Pons (tissue), 1 donor: ENCODE measurements at places on chromosomes 2 and 18.

DNA sequence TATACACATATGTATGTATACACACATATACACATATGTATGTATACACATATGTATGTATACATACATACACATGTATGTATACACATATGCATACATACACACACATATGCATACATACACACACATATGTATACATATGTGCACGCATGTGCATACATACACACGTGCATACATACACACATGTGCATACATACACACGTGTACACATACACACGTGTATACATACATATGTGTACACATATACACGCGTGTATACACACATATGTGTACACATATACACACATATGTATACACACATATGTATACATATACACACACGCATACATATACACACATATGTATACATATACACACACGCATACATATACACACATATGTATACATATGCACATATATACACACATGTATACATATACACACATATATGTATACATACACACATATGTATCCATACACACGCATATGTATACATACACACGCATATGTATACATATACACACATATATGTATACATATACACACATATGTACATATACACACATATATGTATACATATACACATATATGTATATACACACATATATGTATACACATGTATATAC lies 21.5 kb downstream of the NABP1 start:
- no peak for DNase-seq

DNA sequence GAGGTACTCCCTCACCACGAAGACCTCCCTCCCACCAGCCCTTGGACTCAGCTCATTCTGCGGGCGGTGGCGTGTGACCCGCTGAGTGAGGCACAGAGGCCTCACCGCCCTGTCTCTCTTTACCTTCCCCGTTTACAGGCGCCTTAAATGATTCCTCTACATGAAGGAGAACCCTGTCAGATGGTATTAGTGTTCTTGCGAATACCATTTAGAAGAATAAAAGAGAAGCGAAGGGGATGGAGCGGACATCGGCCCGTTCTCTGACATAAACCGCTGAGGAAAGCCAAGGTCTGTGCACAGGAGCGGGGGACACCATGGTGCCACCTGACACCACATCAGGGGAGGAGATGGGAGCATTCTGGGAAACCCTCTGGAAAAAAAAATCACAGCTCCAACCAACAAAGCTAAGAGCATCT lies 179.8 kb downstream of the HDAC4 start:
- no peak for DNase-seq

DNA sequence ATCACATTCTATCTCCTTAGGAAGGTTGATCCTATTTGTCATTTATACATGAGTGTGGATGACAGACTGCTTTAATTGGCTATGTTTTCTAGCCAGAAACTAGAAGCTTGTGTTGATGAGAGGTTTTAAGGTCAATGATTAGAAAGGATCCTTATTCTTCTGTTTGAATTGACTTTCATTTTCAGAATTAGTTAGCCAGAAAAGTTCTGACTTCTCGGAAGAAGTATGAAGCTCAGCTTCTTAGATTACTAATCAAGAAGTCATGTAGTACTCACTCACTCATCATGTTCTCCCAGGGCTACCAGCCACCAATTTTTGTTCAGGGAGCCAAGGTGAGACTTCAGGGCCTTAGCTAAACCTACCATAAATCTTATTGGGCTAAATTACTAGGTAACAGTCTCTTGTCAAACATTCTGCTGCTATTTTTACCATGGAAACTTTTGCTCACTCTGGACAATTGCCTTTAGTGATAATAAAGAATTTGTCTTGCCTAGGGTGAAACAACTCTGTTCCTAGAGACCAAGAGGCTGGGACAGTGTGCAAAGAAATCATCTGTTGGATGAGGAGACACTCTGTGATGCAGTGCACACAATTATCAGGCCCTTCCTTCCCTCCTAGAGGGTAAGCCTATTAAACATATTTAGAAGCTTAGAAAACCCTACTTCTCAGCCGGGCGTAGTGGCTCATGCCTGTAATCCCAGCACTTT lies 111.6 kb upstream of the DNMT3A start:
- DNase-seq = no peak

DNA sequence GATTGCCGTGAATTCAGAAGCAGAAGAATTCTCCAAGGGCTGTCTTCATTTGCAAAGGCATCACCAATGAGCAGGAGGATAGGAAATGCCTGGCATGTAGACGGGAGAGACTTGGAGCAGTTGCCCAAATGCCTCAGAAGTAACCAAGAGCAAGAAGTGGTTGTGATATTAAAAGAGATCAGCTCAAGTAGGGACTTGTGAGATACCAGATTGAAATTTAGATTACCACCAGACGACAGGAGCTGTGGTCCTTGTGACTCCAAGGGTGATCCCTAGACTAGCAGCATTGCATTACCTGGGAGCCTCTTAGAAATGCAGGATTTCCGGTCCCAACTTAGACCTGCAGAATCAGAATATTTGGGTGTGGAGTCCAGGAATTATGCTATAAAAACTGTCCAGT lies 228.6 kb upstream of the EPAS1 start:
- no peak for DNase-seq

DNA sequence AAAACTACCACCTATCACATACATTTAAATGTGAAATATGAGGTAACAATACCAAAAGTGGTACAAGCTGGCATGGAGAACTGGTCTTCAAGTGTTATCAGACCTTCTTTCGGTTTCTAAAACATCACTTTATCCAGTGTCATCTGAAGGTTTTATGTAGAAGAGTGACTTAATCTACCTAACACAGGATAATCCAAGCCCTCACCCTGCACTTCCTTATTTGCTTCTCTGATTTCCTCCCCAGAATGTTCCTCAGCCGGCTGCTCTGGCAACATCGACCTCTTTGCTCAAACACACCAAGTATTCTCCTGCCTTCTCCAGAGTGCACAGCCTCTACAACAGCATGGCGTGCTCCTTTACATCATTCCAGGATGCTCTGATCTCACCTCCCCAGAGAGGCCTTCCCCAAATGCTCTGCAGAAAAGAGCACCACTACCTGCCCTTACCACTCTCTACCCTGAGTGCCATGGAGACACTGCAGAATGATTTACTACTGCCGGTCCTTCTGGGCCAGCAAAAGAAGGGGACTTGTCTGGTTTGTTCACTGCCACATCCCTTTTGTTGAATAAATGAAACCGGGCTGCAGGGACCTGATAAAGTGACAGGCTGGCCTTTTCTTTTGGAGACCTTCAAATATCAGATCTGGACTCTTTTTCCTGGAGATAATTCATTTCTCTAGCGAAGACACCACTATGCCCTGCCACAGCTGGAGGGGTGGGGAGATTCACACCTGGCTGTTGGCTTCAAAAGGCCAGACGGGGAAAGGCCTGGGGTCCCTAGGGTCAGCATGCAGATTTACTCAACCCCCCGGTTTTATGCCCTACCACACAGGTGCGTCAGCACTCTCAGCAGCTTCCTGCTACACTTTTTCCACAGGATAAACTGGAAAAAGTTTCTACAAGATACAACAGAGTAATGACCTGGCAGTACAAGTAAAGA lies 42.0 kb downstream of the TTR start:
- no peak for DNase-seq
